ENCODE measurements at places on chromosomes 11 and 22.

GRCh38 chr22:28977060-28977459, 84.6 kb downstream of the C22orf31 start:
- no peak for DNase-seq

DNA sequence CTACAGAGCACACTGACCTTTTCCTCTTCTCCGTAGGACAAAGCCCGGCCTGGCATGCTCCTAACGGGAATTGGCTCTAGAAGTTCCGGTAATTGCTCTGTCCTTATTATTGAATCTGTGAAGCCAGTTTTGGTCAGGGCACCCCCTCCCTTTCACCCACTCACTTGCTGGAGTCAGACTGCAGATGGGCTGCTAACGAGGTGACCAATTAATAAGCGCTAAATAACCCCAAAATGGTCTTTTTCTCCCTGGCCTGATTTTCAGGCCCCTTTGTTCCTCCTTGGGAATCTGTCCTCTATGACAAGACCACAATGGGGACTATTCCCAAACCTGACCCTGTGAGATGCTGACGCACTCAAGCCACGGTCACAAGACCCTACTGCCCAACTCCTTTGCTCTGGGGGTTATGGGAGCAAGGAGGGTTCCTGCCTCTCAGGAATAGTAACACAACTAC, 610.0 kb upstream of the CADM1 start:
- DNase-seq: no peak

DNA sequence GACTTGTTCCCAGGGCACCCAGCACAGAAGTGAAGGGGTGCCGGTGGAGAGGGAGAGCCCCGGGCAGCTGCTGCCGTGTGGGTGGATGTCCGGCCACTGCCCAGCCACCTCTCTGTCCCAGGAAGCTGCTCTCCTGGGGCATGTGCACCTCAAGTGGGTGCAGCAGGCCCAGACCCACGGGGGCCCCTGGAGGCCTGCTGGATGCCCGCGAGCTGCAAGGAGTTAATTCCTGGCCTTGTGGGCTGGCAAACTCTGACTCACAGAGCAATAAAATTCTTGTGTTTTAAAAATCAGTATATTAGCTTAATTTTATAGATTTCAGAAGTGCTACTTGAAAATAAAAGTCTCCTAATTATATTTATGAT, 37.4 kb upstream of the KCNQ1OT1 start:
- DNase-seq: no peak

- no peak for DNase-seq
These were observed 96.7 kb downstream of the LARGE1 start for GRCh38 chr22:33823552-33823951.

DNA sequence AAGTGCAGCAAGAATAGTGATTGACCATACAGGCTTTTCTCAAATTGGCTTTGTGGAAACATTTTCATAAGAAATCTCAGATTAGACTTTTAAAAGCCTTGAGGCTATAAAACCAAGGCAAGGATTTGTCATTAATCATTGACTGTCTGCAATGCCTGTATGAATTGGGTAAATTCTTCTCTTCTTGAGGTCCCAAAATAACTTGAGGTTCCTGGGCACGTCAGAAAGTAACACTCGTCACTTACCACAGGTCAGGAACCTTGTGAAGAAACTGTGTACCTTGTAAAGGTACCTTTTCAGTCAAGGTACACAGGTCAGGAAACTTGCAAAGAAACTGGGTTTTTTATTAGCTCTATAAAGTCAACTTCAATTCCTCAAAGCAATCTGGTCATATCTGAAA, 43.3 kb upstream of the SORL1 start:
- no peak for DNase-seq

Measured in RCC 7860 (cell line).